ENCODE measurements at places on chromosomes 1 and 21.

DNA sequence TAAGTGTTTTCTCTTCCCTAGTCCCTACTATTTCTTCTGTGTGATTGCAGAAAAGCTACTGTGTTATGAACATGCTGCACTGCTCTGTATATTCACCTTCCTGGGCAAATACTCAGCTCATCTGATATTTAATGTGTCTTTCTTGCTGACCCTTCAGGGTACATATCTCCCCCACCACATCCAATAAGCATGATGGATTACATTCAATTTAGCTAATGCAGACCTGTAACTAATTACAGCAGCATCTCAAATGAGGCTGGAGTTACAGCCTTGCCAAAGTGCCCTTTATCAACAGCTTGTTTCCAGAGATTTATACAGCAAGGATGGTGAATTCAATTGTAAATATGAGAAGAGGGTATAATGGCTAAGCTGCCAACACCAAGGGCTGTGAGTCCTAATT is 144.0 kb downstream of the KCNH1 start:
- DNase-seq: no peak
- H3K36me3 ChIP-seq: no peaks in the 10 kb centered on the region
- H3K27ac ChIP-seq: no peak overlapping the region
- peaks cover 12% of the 10 kb centered on the region for H3K27me3 ChIP-seq

DNA sequence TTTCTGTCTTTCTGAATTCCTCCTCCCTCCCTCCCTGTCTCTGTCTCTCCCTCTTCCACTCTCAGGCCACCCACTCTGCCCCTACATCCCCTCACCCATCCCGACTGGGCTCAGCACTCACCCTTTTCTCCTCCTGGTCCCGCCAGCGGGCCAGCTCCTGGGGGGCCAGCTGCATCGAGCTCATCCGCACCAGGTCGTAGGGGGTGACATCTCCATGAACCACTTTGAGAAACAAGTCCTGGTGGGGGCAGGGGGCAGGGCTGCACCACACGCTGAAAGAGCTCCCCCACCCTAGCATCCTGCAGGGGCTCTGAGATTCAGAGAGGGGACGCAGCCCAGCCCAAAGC is 17.8 kb downstream of the SPOCD1 start:
- DNase-seq: no peak
- H3K4me3 ChIP-seq: no peak overlapping the region
- peaks cover 38% of the 10 kb centered on the region for H3K4me1 ChIP-seq
- H3K36me3 ChIP-seq: no peaks in the 10 kb centered on the region

- H3K27ac ChIP-seq: no peak overlapping the region
- DNase-seq: no peak
Measured at GRCh38 chr1:246425895-246426294, 81.2 kb downstream of the SMYD3 start.

DNA sequence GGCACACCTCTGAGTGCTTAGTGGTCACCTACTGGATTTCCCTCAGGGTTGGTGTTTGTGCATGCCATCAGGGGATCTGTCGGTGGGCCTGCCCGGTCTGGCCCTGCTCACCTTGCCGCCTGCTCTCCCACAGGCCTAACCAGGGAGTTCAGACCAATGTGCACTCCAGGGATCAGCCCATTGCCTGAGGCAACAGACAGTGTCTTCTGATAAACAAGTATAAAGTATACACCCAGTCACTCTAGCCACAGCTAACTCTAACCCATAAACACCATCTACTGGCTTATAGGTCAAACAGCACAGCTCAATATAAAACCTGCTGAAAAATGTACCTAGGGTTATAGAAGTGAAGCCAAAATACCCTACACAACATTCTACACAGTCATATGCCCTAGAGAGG is 1300.0 kb downstream of the PLA2G4A start:
- no peak for DNase-seq
- no peaks in the 10 kb centered on the region for H3K4me1 ChIP-seq
- H3K27ac ChIP-seq: no peak overlapping the region
- H3K36me3 ChIP-seq: no peaks in the 10 kb centered on the region
- no peak overlapping the region for H3K4me3 ChIP-seq
- no peaks in the 10 kb centered on the region for H3K27me3 ChIP-seq

DNA sequence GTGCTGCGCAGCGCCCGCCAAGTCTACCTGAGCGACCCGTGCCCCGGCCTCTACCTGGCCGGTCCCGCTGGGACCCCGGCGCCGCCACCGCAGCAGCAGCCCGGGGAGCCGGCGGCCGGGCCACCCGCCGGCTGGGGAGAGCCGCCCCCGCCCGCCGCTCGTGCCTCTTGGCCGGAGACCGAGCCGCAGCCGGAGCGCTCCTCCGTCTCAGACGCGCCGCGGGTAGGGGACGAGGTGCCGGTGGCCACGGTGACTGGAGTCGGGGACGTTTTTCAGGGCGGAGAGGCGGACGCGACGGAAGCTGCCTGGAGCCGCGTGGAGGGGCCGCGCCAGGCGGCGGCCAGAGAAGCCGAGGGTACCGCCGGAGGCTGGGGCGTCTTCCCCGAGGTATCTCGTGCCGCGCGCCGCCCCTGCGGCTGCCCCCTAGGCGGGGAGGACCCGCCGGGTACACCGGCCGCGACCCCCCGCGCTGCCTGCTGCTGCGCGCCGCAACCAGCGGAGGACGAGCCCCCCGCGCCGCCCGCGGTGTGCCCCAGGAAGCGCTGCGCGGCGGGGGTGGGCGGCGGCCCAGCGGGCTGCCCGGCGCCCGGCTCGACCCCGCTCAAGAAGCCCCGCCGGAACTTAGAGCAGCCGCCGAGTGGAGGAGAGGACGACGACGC is 646 bp downstream of the IER5 start:
- peaks cover 40% of the 10 kb centered on the region for H3K36me3 ChIP-seq
- peak overlapping the region; percentile 99 for H3K4me3 ChIP-seq
- no peaks in the 10 kb centered on the region for H3K27me3 ChIP-seq
- H3K27ac ChIP-seq: peak overlapping the region; percentile 99
- DNase-seq: peak; percentile 15
- H3K4me1 ChIP-seq: peaks cover 69% of the 10 kb centered on the region

DNA sequence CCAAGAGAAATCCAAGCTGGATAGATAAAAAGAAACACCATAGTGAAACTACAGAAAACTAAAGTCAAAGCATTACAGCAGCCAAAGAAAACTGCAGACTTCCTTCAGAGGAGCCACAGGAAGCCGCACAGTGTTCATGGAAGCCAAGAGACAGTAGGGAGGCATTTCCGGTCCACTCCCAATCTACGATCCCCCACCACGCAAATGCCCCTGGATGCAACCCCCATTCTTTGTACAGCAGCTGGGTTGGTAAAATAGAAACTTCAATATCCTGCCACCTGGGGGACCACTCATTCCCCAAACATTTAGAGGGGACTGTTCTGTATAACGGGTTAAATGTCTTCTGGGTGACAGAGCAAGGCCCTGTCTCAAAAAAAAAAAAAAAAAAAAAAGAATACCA is 43.9 kb upstream of the TSPEAR start:
- H3K4me3 ChIP-seq: no peak overlapping the region
- no peak overlapping the region for H3K27ac ChIP-seq
- no peak for DNase-seq

DNA sequence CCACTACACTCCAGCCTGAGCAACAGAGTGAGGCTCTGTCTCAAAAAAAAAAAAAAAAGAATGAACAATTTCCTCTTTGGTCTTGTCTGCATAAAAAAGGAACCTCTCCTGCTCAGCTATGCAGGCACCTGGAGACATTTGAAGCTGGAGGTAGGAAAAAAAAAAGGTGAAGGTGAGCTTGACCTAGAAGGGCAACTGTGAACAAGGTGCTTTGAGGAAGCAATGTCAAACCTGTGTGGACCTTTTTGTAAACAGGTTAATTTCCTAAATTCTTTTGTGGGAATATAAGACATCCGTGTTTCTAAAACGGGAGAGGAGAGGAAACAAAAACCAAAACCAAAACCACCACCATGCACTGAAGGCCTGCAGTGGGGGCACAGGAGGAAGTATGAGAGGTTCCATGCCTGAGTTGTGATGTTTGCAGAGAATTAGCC is 77.5 kb downstream of the SLC45A1 start:
- H3K4me3 ChIP-seq: peak overlapping the region; percentile 75
- peaks cover 27% of the 10 kb centered on the region for H3K36me3 ChIP-seq
- H3K4me1 ChIP-seq: peaks cover 49% of the 10 kb centered on the region
- no peaks in the 10 kb centered on the region for H3K27me3 ChIP-seq
- peak overlapping the region; percentile 85 for H3K27ac ChIP-seq
- DNase-seq: no peak

Data from stimulated activated naive B cell treated with anti-CD40 and anti-IgM and Interleukin-4, amounts not matched to agents 10 μg/mL and 1 μg/mL and 100 μg/mL, for 72 hours (primary cell).